ENCODE measurements at places on chromosomes 4 and X.
A peak's percentile ranks its signal among the peaks of the same experiment; 100 is the strongest.

GRCh38 chr4:17336524-17336961, 175.3 kb downstream of the QDPR start:
- DNase-seq = peak; percentile 79

DNA sequence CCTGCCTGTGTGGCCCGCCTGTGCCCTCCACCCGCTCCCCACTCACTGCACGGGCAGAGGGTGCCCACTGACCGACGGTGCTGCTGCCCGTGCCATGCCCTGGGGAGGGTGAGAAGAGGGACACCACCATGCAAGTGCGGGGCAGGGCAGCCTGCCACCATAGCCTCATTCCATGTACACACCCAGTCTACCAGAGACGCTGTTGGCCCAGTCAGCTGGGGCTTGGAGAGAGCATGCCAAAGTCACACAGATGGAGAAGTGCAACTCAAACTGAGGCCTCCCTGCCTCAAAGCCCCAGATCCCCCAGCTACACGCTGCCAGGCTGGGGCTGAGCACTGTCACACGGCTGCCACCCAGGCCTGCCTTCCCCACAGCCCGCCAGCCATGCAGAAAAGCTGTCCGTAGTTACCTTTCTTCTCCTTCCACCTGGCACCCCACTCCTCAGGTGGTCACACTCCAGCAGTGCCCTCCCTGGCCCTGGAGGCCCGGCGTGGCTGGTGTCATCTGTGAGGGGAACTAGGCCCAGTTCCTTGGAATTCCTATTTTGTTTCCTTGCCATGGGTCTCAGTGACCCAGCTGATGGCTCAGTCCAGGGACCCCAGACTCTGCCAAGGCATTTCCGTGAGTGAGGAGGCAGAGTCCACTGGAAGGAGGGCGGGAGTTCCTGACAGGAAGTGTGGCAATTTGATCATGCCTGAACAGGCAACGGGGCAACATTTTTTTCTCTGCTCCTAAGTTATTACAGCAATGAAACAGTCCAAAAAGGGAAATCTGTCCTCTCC, at the start of gene SLC2A9:
Gene SLC2A9, minus strand, starts transcription at position 627 of the 782 bp plus-strand sequence. Its CDS starts 68 bp downstream, at position 559.
- DNase-seq = no peak

- DNase-seq = no peak
Observed at GRCh38 chrX:55006827-55007621, 6.9 kb downstream of the APEX2 start.

DNA sequence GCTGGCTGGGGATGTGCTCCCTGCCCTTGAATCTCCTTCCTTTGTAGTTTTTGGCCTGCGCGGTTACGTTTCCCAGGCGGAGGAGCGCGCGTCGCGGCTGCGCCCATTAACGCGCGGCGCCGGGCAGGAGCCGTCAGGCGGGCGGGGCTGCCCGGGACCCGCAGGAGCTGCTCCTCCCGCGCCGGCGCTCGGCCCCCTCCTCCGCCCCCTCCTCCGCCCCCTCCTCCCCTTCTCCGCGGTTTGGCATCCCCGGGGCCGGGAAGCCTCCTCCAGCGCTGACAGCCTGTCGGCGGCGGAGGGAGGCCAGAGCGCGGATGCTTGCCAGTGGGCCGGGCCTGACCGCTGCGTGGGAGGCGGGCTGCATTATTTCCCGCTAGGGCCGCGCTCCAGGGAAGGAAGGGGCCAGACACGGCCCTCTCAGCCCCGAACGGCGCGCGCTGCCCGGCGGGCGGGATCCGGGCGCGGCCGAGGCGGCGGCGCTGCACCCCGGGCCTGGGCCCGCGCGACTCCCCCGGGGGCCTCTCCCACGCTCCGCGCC, at the start of gene DCLK2:
Gene DCLK2, plus strand, starts transcription at position 405 of the 538 bp plus-strand sequence. CDS start 583 bp downstream, outside the sequence.
- no peak for DNase-seq

DNA sequence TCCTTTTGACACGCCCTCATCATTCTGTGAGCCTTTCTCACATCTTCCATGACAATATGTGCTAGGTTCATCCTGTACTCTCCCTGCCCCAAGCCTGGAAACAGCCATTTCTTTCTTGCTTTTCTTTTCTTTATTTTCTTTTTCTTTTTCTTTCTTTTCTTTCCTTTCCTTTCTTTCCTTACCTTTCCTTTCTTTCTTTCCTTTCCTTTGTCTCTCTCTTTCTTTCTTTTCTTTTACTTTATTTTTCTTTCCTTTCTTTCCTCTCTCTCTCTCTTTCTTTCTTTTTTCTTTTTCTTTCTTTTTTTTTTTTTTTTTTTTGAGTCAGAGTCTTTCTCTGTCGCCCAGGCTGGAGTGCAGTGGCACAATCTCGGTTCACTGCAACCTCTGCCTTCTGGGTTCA, 14.6 kb downstream of the PPP1R3F start:
- DNase-seq = no peak

DNA sequence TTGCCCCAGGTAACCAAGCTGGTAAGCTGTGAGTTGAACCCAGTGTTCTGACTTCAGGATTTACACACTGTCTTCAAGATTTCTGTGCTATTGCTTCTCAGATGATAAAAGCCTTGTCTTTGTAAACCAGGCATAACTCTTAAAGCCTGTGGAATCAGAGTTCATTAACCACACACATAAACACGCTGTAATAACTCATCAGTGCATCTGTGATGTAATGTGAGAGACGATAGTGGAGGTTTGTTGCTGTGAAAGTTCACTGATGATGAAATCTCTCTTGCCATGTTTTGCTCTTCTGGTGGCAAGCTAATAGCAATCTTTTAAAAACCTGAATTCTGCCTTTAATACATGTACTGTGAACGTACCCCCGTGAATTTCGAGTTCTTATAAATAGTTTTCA, 41.5 kb downstream of the CLCN4 start:
- DNase-seq = no peak

DNA sequence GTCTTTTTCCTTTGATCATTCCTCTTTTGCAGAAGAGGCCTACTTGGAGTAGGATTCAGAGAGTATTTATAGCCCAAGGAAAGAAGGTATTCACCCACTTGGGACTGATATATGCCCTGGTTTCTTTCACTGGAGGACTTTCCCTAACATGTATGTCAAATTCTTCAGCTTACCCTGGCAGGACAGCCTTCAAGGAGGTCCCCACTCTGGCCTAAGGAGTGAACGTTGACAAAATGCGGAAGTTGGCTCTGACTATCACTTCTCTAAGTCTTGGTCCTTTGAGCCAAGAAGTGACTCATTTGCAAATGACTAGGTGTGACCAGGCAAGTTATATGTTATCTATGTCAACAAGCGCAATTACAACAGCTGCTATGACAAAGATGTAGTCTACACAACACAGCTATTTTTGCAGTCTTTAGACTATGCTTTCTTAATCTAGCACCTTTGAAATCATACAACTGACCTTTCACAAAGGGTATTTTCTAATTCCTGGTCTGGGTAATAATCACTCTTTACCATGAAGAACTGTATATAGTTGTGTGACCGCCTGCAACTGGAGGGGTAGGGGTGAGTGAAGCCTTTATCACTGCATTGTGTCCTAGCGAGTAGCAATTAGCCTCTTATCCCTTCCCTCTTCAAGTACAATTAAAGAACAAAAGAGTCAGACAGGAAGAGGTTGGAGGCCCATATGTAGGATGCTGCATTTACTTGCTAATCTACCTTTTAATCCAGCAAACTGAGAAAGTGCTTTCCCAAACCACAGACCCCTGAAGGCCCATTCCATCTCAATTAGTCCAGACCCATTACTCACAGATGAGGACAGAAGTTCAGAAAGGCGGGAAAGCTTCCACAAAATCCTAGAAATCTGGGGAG, 50.1 kb downstream of the RASGEF1B start:
- DNase-seq = no peak

DNA sequence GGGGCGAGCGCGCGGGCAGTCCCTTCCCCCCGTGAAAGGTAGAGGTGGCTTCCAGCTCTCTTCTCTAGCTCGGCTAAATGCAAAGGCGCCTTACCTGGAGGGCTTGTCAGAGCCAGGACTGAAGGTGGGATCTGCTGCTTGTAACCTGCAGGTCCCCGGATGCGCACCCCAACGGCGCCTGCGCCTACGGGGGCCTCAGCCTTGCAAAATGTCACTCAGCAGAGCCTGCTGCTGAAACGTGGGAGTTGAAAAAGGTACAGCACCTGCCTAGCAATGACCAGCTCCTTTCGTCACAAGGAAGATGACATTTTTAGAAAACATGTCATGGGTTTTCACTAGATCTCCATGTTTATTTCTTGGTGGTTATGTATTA, 583 bp downstream of the ABHD18 start:
- DNase-seq = peak; percentile 70

DNA sequence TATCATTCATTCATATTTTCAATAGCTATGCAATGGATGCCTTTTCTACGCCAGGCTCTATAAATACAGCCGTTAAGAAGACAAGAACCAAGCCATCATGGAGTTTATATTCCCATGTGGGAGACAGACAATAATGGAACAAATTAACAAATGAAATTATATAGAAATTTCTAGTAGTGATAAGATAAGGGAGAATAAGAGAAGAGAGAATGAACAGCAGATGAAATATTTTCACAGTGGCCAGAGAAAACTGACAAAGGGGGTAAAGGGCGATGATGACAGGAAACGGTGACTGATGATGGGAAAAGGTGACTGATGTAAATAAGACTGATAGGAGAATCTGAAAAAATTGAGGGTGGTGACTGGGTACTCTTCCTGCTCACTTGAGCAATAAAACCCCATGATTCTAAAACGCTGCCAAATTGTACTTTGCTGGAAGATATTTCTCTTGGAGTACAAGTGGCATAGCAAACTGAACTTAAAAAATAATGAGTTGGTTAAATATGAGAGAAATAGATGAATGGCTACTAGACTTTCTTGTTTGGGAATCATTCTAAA, 13.2 kb downstream of the RNF150 start:
- no peak for DNase-seq

GRCh38 chr4:95059663-95060062, 301.9 kb downstream of the BMPR1B start:
- DNase-seq = no peak

- no peak for DNase-seq
Observed at GRCh38 chrX:106932492-106932923, 12.3 kb downstream of the CLDN2 start.

GRCh38 chr4:77174426-77174825, 17.4 kb downstream of the CCNG2 start:
- no peak for DNase-seq

DNA sequence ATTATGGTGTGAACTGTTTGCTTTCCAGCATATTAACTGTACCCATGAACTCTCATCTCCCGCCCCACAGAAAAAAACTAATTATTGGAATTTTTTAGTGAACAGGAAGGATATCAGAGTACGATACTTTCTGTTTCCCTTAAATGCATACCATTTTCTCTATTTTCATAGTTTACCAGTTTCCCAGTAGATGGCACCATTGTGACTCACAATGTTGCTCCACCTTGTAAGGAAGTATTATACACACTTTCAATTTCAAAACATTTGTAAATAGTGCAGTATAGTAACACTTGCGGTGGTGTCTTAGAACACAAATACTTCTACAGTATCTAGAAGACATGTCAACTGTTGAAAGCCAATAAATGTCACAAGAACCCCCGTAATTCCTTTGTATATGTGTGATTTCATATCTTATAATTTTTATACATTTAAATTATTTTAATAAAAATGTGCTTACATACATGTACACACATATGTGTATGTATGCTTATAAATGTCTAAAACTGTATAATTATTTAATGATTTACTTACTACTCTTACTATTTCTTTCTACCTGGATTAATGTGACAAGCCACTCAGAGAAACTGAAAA, 167.3 kb downstream of the SLIT2 start:
- DNase-seq = peak; percentile 7

DNA sequence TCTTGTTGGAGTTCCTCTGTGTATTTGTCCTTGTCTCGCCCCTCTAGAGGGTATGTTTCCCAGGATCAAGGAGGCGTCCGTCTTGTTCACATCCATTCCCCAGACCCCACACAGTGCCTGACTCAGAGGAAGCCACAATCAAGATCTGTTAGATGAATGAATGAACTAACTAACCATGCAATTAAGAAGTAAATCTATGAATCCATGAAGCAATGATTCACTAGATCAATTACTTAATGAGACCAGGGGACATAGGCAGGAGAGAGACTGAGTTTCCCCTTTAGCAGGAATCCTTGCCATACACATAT, 11.9 kb downstream of the BLOC1S4 start:
- DNase-seq = no peak

DNA sequence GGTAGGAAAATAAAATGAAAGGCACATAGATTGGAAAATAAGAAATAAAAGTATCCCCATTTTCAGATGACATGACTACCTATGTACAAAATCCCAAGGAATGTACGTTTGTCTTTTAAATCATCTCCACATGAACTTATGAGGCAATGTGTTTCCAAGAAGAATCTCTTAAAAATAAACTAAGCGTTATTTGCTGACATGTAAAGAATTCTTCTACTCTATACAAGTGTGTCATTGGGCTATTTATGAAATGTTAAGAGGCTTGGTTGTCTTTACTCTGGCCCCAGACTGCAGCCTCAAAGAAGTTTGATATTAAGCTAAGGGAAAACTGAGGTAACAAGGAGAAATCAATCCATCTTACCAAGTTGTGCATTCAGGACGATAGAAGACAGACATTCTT, 17.1 kb downstream of the BEX3 start:
- DNase-seq = no peak
